ENCODE measurements at places on chromosomes 12 and 14.

DNA sequence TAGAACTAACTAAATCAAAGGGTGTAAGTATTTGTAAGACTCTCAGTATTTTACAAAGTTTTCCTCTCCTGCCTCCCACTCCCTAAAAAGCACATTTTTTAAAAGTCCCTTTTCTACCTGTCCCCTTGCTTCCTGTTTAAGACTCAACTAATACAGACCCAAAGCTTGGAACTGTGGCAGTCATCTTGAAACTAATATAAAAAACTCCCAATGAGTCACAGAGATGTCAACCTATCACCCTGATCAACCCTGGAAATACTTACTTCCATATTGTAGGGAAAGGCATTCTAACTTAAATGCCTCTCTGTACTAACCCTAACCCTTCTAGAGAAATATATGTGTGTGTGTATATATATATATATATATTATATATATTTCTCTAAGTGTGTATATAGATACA, 184.8 kb downstream of the SPTSSA start:
- DNase-seq, result no peak

- no peak for DNase-seq
These were observed 143.6 kb downstream of the RGS6 start for GRCh38 chr14:72075649-72076334.

- DNase-seq, result peak; percentile 15
These were observed 25.5 kb downstream of the CEP83 start for GRCh38 chr12:94434171-94434570.

GRCh38 chr12:49428793-49429192, 61.5 kb downstream of the SPATS2 start:
- peak; percentile 77 for DNase-seq

- DNase-seq, result no peak
These were observed 210.1 kb upstream of the PLXNC1 start for GRCh38 chr12:93938317-93938716.

GRCh38 chr12:124805876-124806668, 57.6 kb downstream of the SCARB1 start:
- no peak for DNase-seq

- DNase-seq, result no peak
These were observed 487 bp upstream of the NRDE2 start for GRCh38 chr14:90332271-90332584.

- DNase-seq, result peak; percentile 90
These were observed 215.6 kb upstream of the DDHD1 start for GRCh38 chr14:53368711-53369201.

All from EH (cell line).